ENCODE measurements at places on chromosomes 6 and 20.

GRCh38 chr20:63161176-63161651 lies 54.7 kb downstream of the YTHDF1 start:
- peaks cover 8% of the 10 kb centered on the region for H3K4me1 ChIP-seq
- no peak overlapping the region for H3K27ac ChIP-seq
- no peak overlapping the region for H3K4me3 ChIP-seq
- H3K36me3 ChIP-seq: peaks cover 6% of the 10 kb centered on the region
- H3K27me3 ChIP-seq: no peaks in the 10 kb centered on the region

DNA sequence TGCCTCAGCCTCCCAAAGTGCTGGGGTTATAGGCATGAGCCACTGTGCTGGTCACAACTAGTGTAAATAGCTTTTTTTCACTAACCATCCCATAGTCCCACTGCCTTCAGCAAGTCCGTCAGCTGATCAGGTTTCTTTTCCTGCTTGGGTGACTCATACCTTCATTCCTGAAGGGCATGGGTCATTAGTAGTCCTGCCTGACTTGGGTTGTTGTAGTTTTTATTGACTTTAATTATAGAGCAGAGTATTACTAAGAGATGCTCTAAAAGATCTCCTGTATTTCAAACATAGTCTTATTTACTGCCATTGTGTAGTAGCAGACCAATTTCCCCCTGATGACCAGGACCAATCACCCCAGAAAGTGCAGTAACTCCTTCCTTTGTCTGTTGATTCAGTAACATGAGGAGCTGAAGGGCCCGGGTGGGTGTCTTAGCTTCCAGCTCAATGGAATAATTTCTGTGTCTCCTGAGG lies 25.8 kb downstream of the HLA-C start:
- H3K36me3 ChIP-seq: no peaks in the 10 kb centered on the region

GRCh38 chr6:144285798-144286502 lies 815 bp downstream of the UTRN start:
- H3K36me3 ChIP-seq: peaks cover under 1% of the 10 kb centered on the region
- H3K27ac ChIP-seq: peak overlapping the region; percentile 99
- H3K27me3 ChIP-seq: no peaks in the 10 kb centered on the region
- no peak for DNase-seq
- H3K4me1 ChIP-seq: peaks cover 6% of the 10 kb centered on the region

DNA sequence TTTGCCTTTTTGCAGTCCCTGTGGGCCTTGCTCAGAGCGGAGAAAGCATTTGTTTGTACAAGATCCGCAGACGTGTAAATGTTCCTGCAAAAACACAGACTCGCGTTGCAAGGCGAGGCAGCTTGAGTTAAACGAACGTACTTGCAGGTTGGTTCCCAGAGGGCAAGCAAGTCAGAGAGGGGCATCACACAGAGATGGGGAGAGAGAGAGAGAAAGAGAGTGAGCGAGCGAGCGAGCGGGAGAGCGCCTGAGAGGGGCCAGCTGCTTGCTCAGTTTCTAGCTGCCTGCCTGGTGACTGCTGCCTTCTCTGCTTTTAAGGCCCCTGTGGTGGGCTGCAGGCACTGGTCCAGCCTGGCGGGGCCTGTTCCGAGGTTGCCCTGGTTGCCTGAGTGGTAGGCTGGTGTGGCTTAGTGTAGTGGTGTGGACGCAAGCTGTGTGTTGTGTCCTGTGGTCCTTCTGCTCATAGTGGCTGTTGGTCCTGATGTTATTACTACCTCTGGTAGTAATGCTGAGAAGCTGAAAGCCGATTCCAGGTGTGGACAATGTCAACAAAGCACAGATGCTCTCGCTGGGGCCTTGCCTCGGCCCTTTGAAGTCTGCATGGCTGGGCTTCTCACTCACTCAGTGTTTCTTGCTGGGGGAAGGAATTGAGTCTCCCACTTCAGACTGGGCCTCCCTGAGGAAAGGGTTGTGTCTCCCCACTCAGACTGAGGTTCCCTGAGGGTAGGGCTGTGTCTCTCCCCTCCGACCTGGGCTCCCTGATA lies 12.1 kb downstream of the VEGFA start:
- no peak overlapping the region for H3K4me3 ChIP-seq
- no peak for DNase-seq
- H3K27me3 ChIP-seq: no peaks in the 10 kb centered on the region

- no peaks in the 10 kb centered on the region for H3K4me1 ChIP-seq
- H3K27me3 ChIP-seq: peaks cover 67% of the 10 kb centered on the region
- no peak for DNase-seq
- H3K27ac ChIP-seq: no peak overlapping the region
- H3K36me3 ChIP-seq: no peaks in the 10 kb centered on the region
These were observed 8.4 kb upstream of the HLA-DOA start for GRCh38 chr6:33017694-33018353.

GRCh38 chr6:75268121-75268987 lies 16.2 kb downstream of the TMEM30A start:
- no peak for DNase-seq
- H3K27ac ChIP-seq: peak overlapping the region; percentile 3
- H3K36me3 ChIP-seq: peaks cover 10% of the 10 kb centered on the region
- H3K4me3 ChIP-seq: no peak overlapping the region
